ENCODE measurements at places on chromosomes 3 and 15.
A peak's percentile ranks its signal among the peaks of the same experiment; 100 is the strongest.

- no peak for DNase-seq
Observed at GRCh38 chr3:53750253-53751210, 95.7 kb downstream of the CHDH start.

DNA sequence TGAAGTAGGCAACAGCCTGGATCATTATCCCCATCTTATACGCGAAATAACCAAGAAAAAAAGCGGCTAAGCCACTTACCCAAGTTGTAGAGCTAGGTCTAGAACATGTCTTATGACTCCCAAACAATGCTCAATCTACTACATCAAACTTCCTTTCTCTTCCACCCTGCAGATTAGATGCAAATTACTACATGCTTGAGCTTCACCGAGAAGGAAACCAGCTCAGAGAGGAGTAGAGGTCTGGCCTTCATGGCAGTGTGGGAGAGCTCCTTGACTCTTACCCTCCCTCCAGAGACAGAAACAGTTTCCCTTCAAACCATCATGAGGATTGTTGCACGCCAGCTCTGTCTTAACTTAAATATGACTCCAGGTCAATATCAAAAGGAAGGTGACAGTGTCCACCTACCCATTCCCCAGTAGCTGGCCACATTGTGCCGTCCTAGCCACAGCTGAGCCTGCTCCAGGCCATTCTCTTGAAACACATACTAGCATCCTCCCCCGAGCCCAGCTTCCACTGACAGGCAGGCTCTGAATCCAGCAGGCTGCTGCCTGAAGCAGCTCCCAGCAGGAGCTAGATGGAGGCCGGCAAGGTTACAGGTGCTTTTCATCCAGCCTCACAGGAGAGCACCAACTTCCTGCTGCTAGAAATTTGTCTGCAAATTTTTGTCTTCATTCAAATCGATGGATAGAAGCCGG is 56.8 kb downstream of the CPN2 start:
- no peak for DNase-seq

DNA sequence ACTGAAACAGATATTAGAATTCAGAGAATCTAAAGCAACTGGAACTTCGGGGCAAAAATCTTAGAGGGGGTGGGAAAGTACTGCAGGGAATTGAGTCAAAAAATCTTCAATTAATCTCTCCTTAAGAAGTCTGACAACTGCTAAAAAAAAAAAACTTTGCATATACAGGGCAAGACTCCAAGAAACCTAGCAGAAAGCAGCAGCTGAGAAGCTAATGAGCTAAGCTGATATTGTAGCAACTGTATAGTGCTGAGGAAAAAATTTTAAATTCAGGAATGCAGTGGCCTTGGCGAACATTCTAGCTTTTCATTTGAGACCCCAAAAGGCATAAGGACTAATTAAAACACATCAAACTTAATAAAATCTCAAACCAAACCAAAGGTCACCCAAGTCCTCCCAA is 113.6 kb downstream of the SCAPER start:
- DNase-seq: no peak

- no peak for DNase-seq
Observed at GRCh38 chr3:151925419-151925818, 52.0 kb downstream of the SUCNR1 start.

GRCh38 chr3:184578822-184579221 is 17.2 kb downstream of the EPHB3 start:
- DNase-seq: no peak

GRCh38 chr3:29619676-29620075 is 338.8 kb downstream of the RBMS3 start:
- no peak for DNase-seq

DNA sequence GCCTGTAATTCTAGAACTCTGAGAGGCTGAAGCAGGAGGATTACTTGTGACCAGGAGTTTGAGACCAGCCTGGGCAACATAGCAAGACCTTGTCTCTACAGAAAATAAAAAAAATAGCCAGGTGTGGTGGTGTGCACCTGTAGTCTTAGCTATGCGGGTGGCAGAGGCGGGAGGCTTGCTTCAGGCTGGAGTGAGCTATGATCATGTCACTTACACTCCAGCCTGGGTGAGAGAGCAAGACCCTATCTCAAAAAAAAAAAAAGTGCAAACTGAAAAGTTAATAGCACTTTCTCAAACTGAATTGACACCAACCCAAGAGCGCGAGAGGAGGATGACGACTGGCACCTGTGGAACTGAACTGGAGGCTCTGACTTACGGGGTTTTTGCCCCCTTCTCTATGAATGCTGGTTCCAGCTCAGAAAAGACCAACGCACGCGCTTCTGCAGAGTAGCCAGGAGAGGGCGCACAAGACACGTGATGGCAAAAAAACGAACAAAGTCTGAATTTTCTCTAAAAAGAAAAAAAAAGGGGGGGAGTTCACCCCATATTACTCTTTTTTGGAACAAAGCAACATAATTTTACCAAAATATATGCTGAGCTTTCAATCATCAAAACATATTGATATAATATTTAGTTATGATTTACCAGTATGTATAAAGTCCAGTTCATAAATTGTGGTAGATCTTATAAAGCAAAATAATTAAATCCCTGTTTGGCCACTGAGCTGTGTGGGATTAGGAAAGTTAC is 23.7 kb downstream of the CFAP92 start:
- peak; percentile 16 for DNase-seq

DNA sequence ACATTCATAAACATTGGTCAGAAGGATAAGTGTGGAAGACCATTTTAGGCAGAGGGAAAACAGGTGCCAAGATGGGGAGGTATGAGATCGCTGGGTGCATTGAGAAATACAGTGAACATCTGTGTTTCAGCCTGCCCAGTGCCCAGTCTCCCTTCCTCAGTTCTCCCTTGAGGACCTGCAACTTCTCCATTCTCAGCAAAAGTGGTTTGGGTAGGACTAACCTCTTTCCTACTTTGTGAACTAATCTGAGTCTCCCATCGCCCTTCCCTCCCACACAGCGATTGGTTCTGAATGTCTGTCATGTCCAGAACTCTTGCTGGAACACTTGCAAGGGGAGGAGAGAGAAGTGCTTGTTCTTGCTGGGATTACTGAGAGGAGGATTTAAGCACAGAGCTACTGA is 10.9 kb upstream of the CCNL1 start:
- DNase-seq: peak; percentile 90

DNA sequence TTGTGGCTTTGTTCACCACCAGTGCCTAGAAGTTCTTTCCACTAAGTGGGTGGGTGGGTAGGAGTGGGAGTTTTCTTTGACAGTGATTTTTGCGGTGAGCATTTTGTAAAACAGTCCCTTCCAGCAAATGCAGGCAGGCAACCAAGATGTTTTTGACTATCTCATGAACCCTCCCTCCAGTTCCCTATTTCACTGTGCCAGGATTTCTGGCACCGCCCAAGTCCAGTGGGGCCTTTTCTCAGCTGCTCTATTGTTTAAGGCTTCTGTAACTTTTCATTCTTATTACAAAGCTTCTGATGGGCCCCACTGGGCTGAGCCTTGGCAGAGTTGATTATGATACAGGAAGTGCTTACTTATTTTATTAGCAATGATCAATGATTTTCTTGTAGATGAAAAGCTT is 236.0 kb downstream of the EDEM1 start:
- DNase-seq: no peak

GRCh38 chr3:14565868-14566588 is 25.9 kb upstream of the GRIP2 start:
- peak; percentile 49 for DNase-seq

- no peak for DNase-seq
Observed at GRCh38 chr15:99432271-99433025, 133.3 kb upstream of the MEF2A start.

DNA sequence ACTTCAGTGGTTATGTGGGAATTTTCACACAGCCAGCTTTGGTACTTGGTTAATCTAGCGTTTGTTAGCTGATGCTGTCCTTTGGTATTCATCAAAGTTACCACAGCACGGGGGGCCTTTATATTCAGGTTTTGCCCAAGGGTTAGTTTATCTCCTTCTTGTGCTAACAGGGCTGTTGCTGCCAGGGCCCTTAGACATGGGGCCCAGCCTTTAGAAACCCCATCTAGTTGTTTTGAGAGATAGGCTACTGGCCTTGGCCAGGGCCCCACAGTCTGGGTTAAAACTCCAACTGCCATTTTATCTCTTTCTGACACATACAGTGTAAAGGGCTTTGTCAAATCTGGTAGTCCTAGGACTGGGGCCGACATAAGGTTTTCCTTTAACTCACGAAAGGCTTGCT is 7.5 kb upstream of the DNAAF4 start:
- no peak for DNase-seq

DNA sequence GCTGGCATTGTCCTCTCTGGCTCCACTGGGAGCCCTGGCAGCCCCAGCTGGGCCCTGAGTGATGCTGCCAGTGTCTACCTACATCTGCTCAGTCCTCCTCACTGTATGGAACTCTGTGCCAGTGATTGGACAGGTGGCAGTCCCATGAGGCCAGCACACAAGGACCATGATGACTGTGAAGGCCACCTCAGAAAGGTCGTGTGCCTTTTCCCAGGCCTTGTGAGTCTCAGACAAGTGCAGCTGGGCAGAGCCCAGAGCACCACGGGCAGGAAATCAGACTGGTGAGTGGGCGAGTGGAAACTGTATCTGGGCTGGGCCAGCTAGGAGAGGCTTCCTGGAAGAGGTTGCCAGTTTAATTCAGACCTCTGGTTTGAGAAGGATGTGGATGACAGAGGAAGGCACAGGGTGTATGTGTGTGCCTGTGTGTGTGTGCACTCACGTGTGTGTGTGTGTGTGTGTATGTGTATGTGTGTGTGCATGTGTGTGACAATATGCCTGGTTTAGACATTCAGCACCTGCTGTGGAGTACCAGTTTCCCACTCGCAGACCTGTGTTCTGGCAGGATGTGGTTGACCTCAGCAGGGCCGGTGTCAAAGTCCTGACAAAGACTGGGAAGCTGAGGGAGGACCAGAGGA is 7.0 kb downstream of the MAPKAPK3 start:
- DNase-seq: peak; percentile 41

DNA sequence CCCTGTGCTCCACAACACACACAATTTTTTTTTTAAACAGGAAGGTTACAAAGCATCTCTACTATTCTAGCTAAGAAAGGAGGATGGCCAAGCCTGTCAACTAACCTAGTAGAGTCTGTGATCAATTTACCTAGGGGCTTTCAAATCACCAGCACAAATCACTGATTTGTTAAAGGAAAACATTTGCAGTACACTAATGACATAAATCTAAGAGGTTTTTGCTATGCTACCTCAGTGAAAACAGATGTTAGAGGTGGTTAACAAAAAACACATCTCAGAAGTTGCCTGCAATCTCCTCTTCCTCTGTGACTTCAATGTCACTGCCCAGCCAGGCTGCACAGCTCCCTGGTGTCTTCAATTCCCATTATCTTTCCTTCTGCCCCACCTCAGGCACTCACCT is 72.0 kb downstream of the RAD18 start:
- DNase-seq: no peak

DNA sequence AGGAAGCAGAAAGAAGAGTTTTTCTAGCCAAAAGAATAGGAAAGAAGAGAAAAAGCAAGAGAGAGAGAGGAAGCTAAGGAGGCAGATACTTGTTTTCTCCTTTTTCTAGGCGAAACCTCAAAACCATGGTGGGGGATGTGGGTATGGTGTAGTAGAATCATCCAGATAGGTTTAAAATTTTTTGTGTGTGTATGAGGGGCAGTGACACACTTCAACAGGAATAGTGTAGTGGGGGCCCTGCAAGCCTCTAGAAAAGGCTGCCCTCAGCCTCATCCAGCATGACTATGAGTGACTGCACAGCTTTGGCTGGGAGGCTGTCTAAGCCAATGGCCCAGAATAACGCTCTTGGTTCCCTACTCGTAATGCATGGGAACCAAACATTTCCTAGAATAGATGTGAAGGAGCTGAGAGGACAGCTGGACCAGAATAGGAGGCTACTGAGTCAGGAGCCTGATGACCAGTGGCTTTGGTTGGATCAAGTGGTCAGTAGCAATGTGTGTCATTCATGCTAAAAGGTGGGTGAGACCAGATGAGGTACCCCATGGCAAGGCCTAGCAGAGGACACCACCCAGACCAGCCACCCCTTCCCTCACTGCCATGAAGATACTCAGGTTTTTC is 24.4 kb downstream of the MOBP start:
- DNase-seq: no peak

- no peak for DNase-seq
Observed at GRCh38 chr3:177753451-177754155, 556.3 kb upstream of the TBL1XR1 start.

DNA sequence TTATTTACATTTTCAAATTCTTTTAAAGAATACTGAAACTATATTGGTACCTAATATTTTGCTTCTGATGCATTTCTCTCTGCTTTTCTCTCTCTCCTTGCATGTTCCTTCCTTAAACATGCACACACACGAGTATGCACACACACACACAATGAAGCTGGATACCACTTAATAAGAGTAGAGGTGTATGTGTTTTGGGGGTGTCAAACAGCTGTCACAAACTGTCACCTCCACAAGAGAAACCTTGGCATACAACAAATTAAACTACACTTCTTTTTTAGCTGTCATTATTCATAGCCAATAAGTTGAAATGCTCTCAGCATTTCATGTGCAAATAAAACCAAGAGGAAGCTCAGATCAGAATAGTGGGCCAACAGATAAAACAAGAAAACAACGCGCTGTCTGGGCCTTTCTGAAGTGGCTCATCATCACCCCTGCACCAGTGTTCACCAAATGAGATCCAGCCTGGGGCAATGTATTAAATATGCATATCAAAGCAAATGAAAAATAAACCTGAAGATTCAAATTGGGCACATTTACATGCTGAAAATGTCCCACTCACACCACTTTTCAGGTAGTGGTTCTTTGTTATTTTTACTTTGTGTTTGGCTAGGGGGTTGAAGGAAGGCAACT is 9.7 kb downstream of the MEIS2 start:
- no peak for DNase-seq

GRCh38 chr3:90010341-90010740 is 902.9 kb downstream of the EPHA3 start:
- no peak for DNase-seq

DNA sequence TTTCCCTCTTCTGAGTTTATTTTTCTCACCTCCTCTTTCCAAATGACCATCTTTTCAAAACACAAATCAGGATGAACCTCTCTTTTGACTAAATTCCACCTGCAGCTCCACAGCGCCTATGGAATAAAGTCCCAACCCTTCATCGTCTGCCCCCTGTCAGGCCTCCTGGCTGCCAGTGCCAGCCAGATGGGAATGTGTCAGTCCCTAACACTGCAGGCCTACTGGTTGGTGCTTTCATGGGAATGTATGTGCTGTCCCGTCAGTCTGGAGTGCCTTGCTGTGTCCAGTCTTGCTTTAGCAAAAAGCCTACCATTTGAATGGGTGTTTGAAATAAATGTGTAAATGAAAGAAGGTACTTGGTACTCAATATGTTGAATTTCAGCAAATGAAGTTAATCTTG is 310.1 kb downstream of the THSD4 start:
- no peak for DNase-seq

DNA sequence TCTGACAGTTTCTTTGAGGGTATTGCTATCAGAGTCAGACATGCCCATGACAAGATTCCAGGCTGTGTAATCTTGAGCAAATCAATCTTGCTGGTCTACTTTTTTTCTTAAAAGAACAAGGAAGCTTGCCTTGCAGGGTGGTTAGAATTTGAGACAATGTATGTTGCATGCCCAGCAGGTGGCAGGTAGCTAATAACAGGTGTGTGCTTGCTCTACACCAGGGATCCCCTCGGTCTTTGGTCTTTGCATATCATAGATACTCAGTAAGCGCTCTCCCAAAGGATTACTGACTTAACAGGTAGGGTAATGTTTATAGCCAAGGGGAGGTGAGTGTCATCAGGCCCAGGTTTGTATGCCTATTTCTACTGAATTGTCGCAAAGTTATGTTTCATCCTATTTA is 37.3 kb downstream of the CACNA1D start:
- DNase-seq: no peak

All from HL-60 (cell line).